ENCODE measurements at places on chromosomes 2 and 18. TPM values are rescaled to one million over a fixed set of nuclear protein-coding genes. Genes with fewer than 3 reads are reported as not detected.
A peak's percentile ranks its signal among the peaks of the same experiment; 100 is the strongest.

Gene UGT1A5
- not detected for total RNA-seq

DNA sequence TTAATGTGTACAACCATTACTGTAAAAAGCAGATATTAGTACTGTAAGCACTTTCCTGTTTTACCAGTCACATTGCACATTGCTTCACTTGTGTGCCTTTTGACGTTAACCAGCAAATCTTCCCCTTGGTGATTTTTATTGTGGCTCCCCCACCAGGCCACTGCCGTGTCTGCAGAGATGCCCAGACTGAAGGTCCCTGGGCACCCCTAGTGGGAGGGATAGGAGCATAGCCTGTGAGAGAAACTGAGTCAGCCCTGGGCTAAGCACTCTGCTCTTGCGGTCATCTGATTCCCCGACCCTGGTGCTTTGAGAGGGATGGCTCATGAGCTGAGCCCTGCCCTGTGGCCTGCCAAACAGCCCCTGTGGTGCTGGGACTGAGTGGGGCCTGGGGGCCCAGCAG lies 73.4 kb downstream of the INPP4A start:
- peak; percentile 82 for ATAC-seq

DNA sequence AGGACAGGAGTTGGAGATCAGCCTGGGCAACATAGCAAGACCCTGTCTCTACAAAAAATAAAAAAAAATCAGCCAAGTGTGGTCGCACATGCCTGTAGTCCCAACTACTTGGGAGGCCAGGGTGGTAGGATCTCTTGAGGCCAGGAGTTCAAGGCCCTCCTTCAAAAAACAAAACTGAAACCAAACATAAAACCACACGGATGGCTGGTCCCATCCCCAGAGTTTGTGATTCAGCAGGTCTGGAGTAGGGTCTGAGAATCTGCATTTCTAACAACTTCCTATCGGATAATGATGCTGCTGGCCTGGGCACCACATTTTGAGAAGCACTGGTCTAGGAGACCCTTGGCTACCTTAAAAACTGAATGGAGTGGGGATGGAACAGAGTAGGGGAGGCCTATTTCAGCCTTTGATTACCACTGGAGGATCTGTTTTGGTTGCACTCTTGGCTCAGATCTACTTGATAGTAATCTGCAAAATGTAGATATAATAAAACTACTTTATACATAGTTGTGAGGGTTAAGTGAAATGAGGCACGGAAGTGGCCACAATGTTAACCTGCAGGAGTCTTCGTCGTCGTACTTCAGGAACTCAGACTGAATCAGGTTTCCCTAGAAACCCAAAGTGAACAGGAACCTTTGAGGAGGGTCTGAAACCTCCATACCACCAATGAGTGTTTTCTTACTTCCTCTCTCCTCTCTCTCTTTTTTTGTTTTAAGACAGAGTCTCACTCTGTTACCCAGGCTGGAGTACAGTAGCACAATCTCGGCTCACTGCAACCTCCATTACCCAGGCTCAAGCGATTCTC lies 25.5 kb upstream of the NFE2L2 start:
- peak; percentile 65 for ATAC-seq

DNA sequence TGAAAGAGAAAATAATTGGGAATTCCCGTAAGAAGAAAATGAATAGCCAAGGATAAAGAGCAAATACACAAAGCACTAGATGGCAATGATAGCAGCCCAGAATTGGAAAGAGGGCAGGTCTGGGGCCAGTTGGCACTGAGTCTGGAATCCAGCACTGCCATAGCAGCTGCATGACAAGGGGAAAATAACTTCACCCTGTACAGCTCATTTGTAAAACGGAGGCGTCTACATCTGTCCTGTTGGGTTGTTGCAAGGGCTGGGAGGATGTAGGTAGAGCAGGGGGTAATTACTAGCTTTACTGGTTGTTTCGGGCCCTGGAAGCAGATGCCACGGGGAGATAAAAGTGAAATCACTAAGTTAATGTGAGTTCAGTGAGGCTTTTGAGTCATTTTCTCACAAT lies 110.0 kb upstream of the RASGRP3 start:
- ATAC-seq: peak; percentile 12

DNA sequence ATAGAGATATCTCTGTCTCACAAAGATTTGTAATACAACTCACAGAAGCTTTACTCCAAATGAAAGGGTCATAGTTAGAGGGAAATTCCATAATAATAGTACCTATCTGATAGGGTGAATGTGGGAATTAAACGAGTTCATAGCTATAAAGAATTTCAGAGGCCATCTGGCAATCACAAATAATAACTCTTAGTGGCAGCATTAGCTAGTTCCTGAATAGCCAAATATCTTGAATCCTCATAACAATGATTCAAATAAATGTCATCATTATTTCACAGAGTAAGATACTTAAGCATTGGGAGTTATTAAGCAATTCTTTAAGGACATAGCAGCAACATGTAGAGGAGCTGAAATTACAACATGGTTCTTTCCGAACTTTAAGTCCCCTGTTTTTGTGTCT lies 1265.0 kb upstream of the PIK3C3 start:
- no peak for ATAC-seq

DNA sequence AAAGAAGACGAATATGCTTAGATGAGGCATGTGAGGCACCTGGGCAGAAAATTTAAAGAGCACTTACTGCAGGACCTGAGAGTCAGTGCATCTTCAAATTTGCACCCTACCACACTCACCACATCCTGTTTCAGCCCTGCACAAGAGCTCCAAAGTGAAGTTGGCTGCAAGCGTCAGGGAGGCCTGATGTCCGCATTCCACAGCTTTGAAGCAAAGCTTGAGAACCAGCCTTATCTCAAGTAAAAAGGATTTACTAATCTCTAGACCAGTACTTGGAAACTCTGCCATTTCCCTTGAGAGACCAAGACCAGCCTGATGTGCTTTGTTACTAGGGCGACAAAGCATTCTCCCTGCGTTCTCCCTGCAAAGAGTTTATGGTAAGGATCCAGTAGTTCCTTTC lies 3.4 kb upstream of the ASNSD1 start:
- ATAC-seq: peak; percentile 57

GRCh38 chr2:196088203-196088602 lies 19.6 kb upstream of the DNAH7 start:
- no peak for ATAC-seq

Measured in activated T-helper 17 cell treated with anti-CD3 and anti-CD28 coated beads, Interleukin-2, amount 50 U/mL, for 72 hours (primary cell).